ENCODE measurements at places on chromosomes 1 and 21. TPM values are rescaled to one million over a fixed set of nuclear protein-coding genes. Genes with fewer than 3 reads are reported as not detected.

- H3K36me3 ChIP-seq = no peaks in the 10 kb centered on the region
- no peak overlapping the region for H3K4me3 ChIP-seq
- H3K27me3 ChIP-seq = no peaks in the 10 kb centered on the region
- H3K4me1 ChIP-seq = no peaks in the 10 kb centered on the region
- peak overlapping the region; percentile 84 for H3K27ac ChIP-seq
- DNase-seq = peak; percentile 98
Measured at GRCh38 chr1:153566414-153567371, 1.0 kb upstream of the S100A2 start.

- H3K27me3 ChIP-seq = no peaks in the 10 kb centered on the region
- H3K36me3 ChIP-seq = no peaks in the 10 kb centered on the region
- no peak overlapping the region for H3K4me3 ChIP-seq
Measured at GRCh38 chr1:218878369-218878768, 295.3 kb upstream of the LYPLAL1 start.

The RHD gene
- total RNA-seq = 0.59 TPM

- DNase-seq = no peak
- H3K4me1 ChIP-seq = peaks cover 8% of the 10 kb centered on the region
- no peaks in the 10 kb centered on the region for H3K36me3 ChIP-seq
Measured at GRCh38 chr1:212745303-212745702, 45.7 kb upstream of the BATF3 start.

The LRRC53 gene
- not detected for total RNA-seq

DNA sequence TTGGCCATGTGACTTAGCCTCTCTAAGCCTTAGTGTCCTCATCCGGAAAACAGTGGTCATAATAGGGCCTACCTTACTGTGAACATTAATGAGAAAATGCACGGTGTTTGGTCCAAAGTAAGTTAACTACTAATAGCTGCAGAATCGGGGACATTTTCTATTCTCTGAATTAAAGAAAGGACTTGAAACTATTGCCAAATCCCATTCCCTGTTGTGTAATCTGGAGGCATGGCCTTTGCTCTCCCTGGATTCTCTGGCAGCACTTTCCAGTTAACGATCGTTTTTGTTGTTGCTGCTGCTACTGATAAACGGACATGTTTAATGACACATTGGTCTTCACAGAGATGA is 30.5 kb downstream of the FMO4 start:
- no peaks in the 10 kb centered on the region for H3K27me3 ChIP-seq
- H3K27ac ChIP-seq = no peak overlapping the region
- no peaks in the 10 kb centered on the region for H3K4me1 ChIP-seq

DNA sequence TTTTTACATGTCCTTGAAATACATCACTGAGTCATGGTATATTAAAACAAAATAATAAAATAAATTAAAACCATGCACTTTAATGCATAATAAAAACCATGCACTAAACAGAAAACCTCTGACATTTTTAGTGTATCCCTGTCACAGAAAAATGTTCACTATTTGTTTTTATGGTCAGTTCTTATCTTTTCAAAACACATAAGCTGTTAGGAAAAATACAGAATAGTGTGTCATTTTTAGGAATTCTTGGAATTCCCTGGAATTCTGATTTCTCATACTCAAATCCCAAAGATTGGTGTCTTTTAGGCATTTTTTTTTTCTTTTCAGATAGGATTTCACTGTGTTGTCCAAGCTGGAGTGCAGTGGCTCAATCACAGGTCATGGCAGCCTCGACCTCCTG is 25.1 kb upstream of the TINAGL1 start:
- peaks cover 15% of the 10 kb centered on the region for H3K4me1 ChIP-seq
- no peak overlapping the region for H3K4me3 ChIP-seq

The POU3F1 gene
- total RNA-seq = not detected

GRCh38 chr1:175176246-175176645 is 16.3 kb downstream of the KIAA0040 start:
- H3K27ac ChIP-seq = no peak overlapping the region
- peaks cover 14% of the 10 kb centered on the region for H3K4me1 ChIP-seq
- no peak for DNase-seq
- H3K36me3 ChIP-seq = peaks cover 16% of the 10 kb centered on the region
- no peaks in the 10 kb centered on the region for H3K27me3 ChIP-seq

GRCh38 chr1:201229095-201229494 is 38.5 kb downstream of the IGFN1 start:
- no peak overlapping the region for H3K27ac ChIP-seq
- no peak for DNase-seq
- no peaks in the 10 kb centered on the region for H3K4me1 ChIP-seq
- no peak overlapping the region for H3K4me3 ChIP-seq
- H3K36me3 ChIP-seq = no peaks in the 10 kb centered on the region
- no peaks in the 10 kb centered on the region for H3K27me3 ChIP-seq

GRCh38 chr1:221032637-221033280 is 153.5 kb downstream of the HLX start:
- H3K27ac ChIP-seq = no peak overlapping the region
- H3K36me3 ChIP-seq = no peaks in the 10 kb centered on the region
- no peaks in the 10 kb centered on the region for H3K27me3 ChIP-seq

The F5 gene
- 55.5 TPM for total RNA-seq

The CAPN2 gene
- total RNA-seq = 72.3 TPM

- no peak overlapping the region for H3K27ac ChIP-seq
- no peaks in the 10 kb centered on the region for H3K36me3 ChIP-seq
- H3K4me3 ChIP-seq = no peak overlapping the region
- no peaks in the 10 kb centered on the region for H3K27me3 ChIP-seq
Measured at GRCh38 chr1:14881775-14882672, 271.5 kb upstream of the TMEM51 start.

GRCh38 chr1:150971583-150972416 is 2.8 kb downstream of the CERS2 start:
- no peak for DNase-seq
- peak overlapping the region; percentile 97 for H3K27ac ChIP-seq
- no peaks in the 10 kb centered on the region for H3K4me1 ChIP-seq
- H3K27me3 ChIP-seq = no peaks in the 10 kb centered on the region
- H3K36me3 ChIP-seq = peaks cover 21% of the 10 kb centered on the region

The BATF3 gene
- total RNA-seq = 3.3 TPM

DNA sequence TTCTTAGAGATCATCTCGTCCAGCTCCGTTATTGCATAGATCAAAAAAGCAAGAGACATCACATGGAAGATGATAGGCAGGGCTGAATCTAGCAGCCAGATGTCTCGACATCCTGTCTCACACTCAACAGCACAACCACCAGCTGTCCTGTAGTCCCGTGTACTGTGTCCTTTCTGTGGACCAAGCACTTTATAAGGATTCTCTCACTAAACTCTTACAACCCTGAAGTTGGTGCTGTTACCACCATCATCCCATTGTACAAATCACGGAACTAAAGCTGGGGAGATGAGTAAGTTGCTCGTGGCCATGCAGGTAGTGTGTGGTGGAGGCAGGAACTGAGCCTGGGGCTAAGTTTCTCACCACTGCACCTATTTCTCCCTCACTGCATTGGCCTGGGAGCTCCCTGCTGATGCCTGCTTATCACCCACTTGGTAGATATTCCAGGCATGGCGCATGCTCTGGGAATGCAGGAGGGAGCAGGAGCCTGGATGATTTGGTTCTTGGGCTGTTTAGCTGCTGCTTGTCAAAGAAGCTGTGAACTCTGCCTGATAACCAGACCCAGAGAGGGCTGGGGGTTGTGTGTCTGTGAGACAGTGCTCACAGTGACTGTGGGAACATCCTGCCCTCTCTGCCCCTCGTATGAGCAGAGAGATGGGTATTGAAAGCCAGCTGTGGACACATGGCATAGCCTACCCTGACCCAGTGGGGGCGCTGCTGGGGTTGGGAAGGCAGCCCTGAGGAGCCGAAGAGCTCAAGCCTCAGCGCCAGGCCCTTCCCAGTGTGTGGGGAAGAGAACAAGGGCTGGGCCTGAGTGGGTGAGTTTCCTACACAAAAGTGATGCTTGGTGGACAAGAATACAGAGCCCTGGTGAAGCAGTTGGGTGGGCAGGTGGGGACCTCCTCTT is 13.6 kb downstream of the PPFIA4 start:
- peaks cover 55% of the 10 kb centered on the region for H3K4me1 ChIP-seq
- no peak for DNase-seq
- no peak overlapping the region for H3K4me3 ChIP-seq
- H3K36me3 ChIP-seq = no peaks in the 10 kb centered on the region
- H3K27me3 ChIP-seq = no peaks in the 10 kb centered on the region

- H3K4me1 ChIP-seq = no peaks in the 10 kb centered on the region
- no peaks in the 10 kb centered on the region for H3K27me3 ChIP-seq
- H3K27ac ChIP-seq = peak overlapping the region; percentile 100
Measured at GRCh38 chr1:1614204-1614953, 921 bp upstream of the MIB2 start.

- peaks cover 83% of the 10 kb centered on the region for H3K4me1 ChIP-seq
- H3K4me3 ChIP-seq = no peak overlapping the region
- H3K27ac ChIP-seq = peak overlapping the region; percentile 88
- H3K27me3 ChIP-seq = no peaks in the 10 kb centered on the region
- no peak for DNase-seq
Measured at GRCh38 chr21:34579411-34579810, 35.5 kb downstream of the RCAN1 start.

- peaks cover 12% of the 10 kb centered on the region for H3K36me3 ChIP-seq
- H3K27ac ChIP-seq = peak overlapping the region; percentile 97
- peaks cover 73% of the 10 kb centered on the region for H3K4me1 ChIP-seq
- H3K4me3 ChIP-seq = peak overlapping the region; percentile 78
- H3K27me3 ChIP-seq = no peaks in the 10 kb centered on the region
- DNase-seq = no peak
Measured at GRCh38 chr1:228084325-228084724, 1.8 kb downstream of the ARF1 start.

DNA sequence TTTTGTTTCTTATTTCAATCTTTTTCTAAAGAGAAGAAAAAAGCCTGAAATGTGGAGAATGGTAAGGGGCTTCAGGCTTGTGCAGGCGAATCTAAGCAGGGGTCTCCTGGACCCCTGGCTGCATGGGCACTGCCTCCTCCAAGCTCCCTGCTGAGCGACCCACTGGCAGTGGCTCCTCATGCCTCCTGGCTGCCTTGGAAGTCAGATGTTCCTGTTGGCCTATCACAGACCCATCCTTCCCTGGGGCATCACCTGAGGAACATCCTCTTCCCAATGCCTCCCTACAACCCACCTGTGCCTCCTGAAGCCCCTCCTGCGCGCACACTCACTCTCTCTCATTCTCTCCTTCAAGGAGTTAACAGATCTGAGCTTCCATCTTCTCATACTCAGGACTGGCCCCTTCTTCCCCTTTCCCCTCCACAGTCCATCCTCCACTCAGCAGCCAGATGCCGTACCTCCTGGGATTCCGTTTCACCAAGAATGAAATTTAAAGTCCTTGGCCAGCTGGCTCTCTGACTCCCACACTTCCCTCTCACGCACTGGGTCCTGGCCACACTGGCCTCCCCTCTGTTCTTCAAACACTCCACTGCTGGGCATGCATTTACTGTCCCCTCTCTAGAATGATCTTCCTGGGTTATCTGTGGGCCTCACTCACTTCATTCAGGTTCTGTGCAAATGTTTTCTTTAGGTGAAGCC is 41.7 kb downstream of the AZIN2 start:
- no peak overlapping the region for H3K4me3 ChIP-seq
- H3K27me3 ChIP-seq = no peaks in the 10 kb centered on the region
- DNase-seq = no peak
- no peaks in the 10 kb centered on the region for H3K4me1 ChIP-seq
- H3K36me3 ChIP-seq = no peaks in the 10 kb centered on the region
- H3K27ac ChIP-seq = no peak overlapping the region

DNA sequence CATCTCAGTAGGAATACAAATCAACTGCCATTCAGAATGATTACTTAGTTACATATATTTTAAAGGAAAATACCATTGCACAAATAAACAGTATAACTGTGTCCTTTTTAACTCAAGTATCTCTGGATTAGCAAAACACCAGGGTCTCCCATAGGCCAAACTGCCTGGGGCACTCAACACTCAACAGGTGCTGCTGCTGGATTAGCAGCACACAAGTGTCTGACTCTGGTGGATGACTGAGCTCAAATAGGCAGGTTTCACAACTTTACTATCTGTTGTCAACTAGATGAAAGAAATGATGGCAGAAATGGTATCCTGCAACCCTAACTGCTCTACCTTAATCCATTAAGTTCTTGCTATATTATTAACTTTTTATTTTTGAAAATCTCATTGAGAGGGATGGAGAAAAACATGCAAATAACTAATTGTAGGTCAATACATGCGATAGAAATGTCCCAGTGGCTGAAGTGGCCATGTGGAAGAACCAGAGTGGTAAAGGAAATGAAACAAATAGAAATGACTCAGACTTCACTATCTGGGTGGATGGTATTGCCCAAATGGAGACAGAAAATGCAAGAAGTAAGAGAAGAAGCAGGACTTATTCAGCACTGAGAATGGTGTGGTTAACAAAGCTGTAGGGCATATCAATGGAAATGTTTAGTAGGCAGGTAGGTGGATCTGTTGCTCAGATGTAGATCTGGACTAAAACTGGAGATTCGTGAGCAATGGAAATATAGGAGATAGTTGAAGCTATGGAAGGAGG is 90.8 kb upstream of the CCDC190 start:
- DNase-seq = no peak
- H3K4me1 ChIP-seq = no peaks in the 10 kb centered on the region
- H3K27ac ChIP-seq = no peak overlapping the region
- H3K4me3 ChIP-seq = no peak overlapping the region
- no peaks in the 10 kb centered on the region for H3K27me3 ChIP-seq

- H3K27me3 ChIP-seq = no peaks in the 10 kb centered on the region
- H3K36me3 ChIP-seq = no peaks in the 10 kb centered on the region
- no peak overlapping the region for H3K4me3 ChIP-seq
- no peaks in the 10 kb centered on the region for H3K4me1 ChIP-seq
Measured at GRCh38 chr1:182666706-182667105, 17.7 kb downstream of the RGS8 start.

DNA sequence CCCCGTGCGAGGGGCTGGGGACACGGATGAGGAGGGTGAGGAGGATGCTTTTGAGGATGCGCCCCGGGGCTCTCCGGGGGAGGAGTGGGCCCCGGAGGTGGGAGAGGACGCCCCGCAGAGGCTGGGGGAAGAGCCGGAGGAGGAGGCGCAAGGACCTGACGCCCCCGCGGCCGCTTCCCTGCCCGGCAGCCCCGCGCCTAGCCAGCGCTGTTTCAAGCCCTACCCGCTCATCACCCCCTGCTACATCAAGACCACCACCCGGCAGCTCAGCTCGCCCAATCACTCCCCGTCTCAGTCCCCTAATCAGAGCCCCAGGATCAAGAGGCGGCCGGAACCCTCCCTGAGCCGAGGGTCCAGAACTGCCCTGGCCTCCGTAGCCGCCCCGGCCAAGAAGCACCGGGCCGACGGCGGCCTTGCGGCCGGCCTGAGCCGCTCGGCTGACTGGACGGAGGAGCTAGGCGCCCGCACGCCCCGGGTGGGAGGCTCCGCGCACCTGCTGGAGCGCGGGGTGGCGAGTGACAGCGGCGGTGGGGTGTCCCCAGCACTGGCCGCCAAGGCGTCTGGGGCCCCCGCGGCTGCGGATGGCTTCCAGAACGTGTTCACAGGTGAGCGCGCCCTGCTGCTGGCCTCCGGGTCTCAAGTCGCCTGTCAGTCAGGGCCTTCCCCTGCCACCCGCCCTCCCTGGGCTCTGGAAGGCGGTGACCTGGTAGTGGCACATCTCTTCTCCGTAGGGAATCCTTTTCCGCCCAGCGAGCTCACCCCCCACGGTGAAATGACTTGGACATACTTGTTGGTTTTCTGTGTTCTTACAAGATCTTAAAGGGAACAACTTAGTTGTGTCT is 1.7 kb downstream of the FMN2 start:
- peaks cover 28% of the 10 kb centered on the region for H3K27me3 ChIP-seq
- H3K4me3 ChIP-seq = peak overlapping the region; percentile 45
- H3K27ac ChIP-seq = no peak overlapping the region
- DNase-seq = no peak

The KIAA0040 gene
- total RNA-seq = 11.9 TPM

- no peaks in the 10 kb centered on the region for H3K27me3 ChIP-seq
- DNase-seq = no peak
- no peaks in the 10 kb centered on the region for H3K4me1 ChIP-seq
Measured at GRCh38 chr1:38076038-38076437, 29.4 kb upstream of the POU3F1 start.

Data from right atrium auricular region (tissue), 2 donors.